ENCODE measurements at places on chromosomes 6 and 20.

DNA sequence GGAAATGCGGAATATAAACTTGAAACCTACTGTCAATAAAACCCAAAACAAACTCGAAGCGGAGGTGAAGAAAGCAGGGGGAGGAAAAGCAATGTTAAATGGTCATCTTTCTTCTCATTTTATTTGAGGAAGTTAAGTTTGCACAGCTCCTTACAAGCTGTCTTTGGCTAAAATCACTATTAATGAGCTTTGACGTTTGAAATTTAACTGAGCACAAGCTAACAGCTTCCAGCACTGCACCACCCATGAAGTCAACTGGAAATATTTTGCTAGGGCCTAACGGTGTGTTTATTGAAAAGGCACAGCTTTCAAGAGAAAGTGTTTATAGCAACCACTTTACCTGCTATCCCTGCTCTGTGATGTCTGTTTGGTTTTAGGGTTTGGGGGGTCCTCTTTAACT, 103.8 kb downstream of the PKHD1 start:
- DNase-seq: no peak

- no peak for DNase-seq
Measured at GRCh38 chr20:5085380-5085779, 34.4 kb downstream of the PCNA start.

- no peak for DNase-seq
Measured at GRCh38 chr6:139593081-139593480, 218.6 kb upstream of the CITED2 start.

DNA sequence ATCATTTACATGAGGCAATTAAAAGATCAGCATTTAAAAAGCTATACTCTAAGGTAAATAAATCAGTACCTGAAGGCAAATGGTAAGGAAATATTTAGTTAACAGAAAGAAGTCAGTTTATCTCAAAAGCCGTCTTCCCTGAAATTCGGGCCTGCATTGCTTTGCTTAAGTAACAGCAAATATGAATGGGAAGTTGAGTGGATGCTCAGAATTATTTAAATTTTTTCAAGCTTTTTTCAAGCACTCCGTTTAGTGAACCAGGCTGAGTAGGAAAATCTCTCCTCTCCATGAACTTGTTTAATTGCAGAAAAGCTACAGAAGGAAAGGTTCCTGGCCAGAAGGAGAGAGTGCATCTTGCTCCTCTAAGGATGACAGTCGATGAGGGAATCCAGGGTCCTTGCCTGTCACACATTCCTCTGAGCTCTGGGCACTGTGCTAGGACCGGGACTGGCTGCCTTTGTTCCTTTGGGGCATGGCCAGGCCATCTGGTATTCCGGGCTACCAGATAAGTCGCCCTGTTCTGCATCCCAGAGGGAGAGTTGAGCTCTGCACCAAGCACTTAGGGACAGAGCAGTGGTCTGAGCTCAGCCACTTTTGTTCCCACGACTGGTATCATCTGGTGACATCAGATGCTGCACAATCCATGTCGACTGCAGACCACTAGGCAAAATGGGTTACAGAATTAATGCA, 77.6 kb downstream of the RIN2 start:
- DNase-seq: no peak

- no peak for DNase-seq
Measured at GRCh38 chr6:43972179-43972912, 154.9 kb downstream of the MRPL14 start.

GRCh38 chr6:129812145-129812777, 48.9 kb downstream of the TMEM244 start:
- DNase-seq: no peak

GRCh38 chr6:115729036-115729435, 331.7 kb downstream of the FRK start:
- DNase-seq: no peak

- DNase-seq: no peak
Measured at GRCh38 chr6:158474961-158475343, 84.9 kb upstream of the TMEM181 start.

DNA sequence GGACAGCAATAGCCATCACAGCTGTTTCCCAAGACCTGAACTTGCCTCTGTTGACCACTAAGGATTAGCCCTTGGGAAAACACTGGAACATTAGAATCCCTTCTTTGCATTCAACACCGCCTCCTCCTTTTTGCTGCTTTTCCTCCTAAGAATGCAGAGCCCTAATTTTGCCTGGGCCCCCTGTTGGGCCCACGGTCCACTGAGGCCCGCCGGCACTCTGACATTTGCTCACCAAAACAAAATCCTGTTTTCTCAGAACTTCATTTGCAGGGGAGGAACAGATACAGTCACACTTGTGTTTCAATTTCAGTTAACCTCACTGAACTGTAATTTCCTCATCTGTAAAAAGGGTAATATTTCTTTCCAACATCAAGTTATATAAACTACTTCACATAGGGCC, 116.0 kb upstream of the JARID2 start:
- no peak for DNase-seq

Data from activated CD8-positive, alpha-beta memory T cell treated with anti-CD3 and anti-CD28 coated beads, Interleukin-2, amount 50 U/mL, for 4 hours (primary cell).